AG09309 (cell line): ENCODE measurements at places on chromosomes 12 and 14.

GRCh38 chr14:22627506-22628263 lies 16.5 kb downstream of the OR6J1 start:
- DNase-seq: no peak

DNA sequence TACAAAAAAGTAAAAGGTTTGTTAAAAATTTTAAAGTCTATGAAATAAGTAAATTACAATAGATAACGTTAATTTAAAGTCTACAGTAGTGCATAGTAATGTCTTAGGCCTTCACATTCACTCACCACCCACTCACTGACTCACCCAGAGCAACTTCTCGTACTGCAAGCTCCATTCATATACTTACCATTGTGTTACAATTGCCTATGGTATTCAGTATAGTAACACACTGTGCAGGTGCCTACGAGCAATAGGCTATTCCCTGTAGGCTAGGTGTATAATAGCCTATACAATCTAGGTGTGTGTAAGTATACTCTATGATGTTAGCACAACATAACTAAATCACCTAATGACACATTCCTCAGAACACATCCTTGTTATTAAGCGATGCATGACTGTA lies 435.3 kb upstream of the TMTC1 start:
- no peak for DNase-seq

- DNase-seq: no peak
Measured at GRCh38 chr12:131223171-131223761, 269.6 kb downstream of the ADGRD1 start.

DNA sequence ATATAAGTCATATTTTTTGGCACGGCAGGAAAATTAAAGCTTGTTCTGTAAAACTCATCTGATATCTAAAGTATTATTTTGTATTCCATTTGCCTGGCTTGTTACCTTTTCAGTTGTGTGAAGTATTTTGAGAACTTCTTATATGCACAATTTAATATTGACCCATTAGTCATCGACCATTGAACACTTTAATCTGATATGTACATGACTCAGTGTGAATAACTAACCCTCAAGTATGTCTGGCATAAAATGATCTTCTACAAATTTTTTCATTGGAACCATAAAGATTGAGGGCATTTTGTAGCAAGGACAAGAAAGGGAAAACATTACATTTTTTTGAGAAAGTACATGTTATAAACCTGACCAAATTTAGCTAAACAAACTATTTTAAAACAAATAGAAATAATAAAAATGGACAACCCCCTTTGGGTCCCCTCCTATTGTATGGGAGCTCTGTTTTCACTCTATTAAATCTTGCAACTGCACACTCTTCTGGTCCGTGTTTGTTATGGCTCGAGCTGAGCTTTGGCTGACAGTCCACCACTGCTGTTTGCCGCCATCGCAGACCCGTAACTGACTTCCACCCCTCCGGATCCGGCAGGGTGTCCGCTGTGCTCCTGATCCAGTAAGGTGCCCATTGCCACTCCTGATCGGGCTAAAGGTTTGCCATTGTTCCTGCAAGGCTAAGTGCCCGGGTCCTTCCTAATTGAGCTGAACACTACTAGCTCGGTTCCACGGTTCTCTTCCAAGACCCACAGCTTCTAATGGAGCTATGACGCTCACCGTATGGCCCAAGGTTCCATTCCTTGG lies 118.8 kb downstream of the SLC6A15 start:
- DNase-seq: no peak

DNA sequence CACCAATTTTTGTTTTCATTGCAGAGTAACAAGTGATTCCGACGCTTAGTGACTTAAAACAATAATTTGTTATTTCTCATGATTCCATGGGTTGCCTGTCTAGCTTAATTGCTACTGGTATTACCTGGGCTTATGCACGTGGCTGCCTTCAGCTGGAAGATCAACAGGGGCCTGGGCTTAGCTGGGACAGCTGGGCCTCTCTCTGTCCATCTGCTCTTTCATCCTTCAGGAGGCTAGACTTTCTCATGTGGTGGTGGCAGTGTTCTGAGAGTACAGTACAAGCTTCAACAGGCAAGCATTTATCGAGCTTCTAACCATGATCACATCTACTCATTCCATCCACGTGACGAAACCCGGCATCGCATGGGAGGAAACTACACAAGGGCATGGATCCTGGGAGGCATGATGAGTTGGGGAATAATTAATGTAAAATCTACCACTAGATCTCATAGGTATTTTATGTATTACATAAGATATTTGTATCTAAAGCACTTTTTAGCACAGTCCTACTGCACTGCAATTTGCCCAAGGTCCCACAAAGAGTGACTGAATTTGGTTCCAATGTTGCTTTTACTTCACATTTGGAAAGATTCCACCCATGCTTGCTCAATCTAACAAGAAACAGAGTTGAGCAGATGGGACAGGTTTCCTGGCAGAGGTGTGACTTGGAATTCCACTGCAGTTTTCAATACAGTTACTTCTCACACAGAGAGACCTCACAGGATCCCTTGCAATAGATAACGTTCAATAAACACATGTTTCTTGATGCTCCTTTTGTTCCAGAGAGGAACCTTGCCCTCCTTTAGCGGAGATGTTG lies 153.1 kb upstream of the FRMD6 start:
- DNase-seq: no peak

- peak; percentile 75 for DNase-seq
Measured at GRCh38 chr14:51006781-51007211, 62.5 kb upstream of the PYGL start.

- DNase-seq: no peak
Measured at GRCh38 chr12:65946821-65947220, 122.5 kb downstream of the HMGA2 start.
